ENCODE measurements at places on chromosomes 2 and 18.

DNA sequence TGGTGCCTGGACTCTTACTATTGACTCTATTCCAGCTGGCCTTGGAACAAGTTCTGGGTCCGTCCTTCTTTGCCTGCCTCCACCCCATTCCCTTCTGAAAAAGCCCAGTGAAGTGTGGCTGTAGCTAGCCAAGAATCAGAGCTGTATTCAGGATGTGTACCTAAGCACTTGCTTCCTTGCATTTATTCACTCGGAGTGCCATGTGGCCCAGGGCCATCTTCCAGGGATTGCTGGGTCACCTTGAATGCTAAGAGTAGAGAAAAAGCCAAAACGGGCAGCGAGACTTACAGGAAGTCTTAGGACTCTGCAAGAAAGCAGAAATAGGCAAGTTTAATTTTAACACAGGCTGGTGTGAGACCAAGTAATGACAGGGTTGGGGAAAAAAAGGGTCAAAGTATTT, 4.1 kb downstream of the ITGA6 start:
- DNase-seq = no peak

DNA sequence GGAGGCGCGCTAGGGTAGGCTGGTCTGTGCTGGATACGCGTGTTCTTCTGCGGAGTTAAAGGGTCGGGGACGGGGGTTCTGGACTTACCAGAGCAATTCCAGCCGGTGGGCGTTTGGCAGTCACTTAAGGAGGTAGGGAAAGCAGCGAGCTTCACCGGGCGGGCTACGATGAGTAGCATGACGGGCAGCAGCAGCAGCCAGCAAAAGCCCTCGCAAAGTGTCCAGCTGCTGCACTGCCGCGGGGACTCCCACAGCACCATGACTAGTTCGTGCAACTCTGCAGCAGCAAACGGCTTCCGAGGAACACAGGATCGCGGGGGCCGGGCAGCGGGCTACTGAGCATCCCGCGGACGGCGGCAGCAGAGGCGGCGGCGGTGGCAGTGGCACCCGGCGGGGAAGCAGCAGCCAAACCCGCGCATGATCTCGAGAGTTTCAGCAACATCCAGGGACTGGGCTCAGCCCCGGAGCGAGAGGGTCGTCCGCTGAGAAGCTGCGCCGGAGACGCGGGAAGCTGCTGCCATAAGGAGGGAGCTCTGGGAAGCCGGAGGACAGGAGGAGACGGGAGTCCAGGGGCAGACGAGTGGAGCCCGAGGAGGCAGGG, 368 bp downstream of the TMEFF2 start:
- DNase-seq = no peak

- DNase-seq = no peak
Measured at GRCh38 chr2:120346667-120347358, 877 bp downstream of the INHBB start.

DNA sequence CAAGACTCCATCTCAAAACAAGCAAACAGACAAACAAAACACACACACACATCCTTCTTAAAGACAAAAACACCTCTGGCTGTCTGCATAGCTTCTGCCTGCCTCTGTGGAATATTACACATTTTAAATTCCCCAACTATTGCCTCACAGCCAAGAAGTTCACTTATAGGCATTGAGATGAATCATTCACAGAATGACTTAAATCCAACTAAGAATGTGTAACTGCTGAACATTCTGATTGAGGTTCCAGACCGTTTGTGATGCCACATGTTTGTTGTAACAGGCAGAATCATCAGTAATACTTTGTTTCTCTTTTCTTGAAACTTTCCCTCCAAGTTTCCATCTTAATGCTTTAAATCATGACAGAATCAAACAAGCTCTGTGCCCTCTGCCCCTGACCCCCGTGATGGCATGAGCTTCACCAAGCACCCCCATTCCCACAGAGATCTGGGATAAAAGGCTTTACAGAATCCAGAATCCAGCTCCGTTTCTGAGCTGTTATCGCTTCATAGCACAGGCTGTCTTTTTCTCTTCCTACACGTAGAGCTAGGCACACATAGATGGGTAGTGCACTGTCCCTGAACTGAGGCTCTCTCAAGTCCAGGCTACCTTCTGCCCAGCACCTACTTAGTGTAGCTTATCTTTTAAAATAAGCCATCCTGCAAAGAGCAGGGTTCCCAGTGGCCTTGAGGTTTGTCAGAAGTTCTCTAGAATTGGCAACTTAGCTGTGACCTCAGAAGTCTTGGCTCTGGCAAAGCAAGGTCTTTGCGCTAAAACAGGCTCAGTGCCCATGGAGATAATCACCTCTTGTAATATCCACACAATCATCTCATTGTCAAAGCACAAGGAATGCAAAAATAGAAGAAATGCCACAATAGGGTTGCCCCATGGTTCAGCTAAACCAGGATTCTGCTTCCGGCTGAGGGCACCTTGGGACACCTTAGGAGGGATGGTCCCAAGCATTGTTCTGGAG, 32.9 kb downstream of the EPAS1 start:
- DNase-seq = no peak

GRCh38 chr18:35968278-35968880, 4.1 kb upstream of the RMP24 start:
- DNase-seq = no peak

DNA sequence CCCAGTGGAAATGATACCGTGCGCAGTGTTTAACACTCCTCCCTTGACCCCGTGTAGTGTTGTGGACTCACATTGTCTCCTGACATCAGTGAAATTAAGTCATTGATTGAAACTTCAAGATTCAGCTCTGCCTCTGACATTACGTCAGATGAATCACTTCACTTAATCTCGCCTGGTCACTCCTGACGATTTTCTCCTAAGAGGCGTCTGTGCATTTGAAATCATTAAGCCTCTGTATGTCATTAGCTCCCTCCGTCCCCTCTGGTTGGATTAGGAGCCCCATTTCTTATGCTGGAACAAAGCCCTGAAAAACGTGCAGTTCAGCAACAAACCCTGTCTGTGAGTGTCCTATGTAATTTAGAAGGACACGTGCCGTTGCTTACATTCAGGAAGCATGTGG, 36.7 kb upstream of the CNGA3 start:
- DNase-seq = no peak
